GM18507 (cell line): ENCODE measurements at places on chromosomes 11 and 22.

DNA sequence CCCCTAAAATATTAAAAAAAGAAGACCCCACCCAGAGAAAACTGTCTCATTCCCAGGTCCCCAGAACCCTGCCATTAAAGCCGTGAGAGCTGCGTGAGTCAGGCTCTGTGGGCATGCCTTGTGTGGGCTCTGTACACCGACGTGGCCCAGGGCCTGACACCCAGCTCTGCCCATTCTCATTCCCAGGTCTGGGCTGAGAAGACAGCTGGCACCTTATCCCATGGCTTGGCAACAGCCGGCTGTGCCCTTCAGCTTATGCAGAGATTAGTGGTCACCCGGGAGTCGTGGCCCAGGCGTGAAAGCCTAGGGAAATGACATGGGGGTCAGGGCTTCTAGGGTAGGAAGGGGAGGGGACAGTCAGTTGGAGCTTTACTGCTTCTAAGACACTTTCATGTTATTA, 31.9 kb downstream of the OTOG start:
- DNase-seq: no peak

GRCh38 chr11:13876423-13876822, 86.1 kb upstream of the SPON1 start:
- no peak for DNase-seq

DNA sequence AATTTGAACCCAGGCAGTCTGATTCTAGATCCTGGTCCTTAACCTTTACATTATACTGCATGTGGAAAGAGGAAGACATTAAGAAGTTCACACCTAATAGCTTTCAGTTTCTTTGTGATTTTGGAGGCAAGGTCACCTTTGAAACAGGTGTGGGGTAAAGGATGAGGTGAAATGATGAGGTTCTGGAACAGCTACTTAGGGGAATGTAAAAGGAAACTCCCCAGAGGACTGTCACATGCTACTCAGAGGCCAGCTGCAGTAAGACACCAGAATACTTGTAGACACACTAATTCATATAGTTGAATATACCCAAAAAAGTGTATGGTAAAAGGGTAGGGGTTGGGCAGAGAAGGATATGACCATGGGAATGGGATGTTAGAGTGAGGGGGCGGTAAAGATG, 5.4 kb downstream of the APIP start:
- DNase-seq: no peak

DNA sequence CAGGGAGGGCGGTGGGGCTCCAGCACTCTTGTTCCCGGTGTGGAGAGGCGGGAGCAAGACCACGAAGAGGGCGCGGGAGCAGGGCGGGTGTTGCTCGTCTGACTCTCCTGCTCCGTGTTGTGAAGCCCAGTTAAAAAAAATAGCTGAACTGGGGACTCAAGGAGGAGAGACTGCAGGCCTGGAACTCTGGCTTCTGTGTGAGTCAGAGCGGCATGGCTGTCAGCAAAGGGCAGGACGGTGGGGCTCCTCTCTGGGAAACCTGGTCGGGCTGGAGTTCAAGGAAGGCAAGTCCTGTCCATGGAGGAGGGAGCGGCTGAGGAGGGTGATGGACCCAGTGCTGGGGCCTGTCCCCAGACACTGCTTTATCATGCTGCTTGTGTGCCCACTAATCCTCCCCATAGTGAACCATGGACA, 152.3 kb downstream of the FEZ1 start:
- DNase-seq: no peak

GRCh38 chr11:60852117-60852981, 3.4 kb downstream of the PTGDR2 start:
- DNase-seq: no peak

GRCh38 chr11:64836448-64837072, 7.9 kb downstream of the CDC42BPG start:
- no peak for DNase-seq

DNA sequence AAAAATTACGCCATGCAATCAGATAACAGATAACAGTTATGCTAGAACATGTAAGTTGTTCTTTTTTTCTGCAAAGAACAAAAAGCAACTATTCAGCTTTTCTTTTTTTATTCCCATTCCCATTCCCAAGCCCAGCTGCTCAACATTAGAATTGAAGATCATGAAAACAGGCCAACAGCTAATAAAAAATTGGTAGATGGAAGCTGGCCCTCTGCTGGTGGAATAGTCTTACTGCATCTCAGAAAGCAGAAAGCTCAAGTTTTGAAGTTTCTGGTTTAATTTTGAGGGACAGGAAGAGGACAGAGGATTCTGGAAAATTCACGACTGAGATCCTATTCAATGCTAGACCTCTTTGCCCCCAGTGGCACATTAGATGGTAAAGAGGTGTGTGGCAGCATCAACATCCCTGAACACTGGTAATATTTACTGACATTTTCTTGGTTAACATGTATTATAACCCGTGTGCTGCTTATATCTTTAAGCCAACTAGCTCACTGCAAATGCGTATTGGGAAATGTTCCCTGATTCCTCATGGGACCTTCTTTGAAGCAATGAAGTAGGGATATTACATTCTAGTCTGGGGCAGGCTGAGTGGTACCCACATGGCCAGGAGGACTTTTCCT, 591.2 kb downstream of the OPCML start:
- DNase-seq: no peak

DNA sequence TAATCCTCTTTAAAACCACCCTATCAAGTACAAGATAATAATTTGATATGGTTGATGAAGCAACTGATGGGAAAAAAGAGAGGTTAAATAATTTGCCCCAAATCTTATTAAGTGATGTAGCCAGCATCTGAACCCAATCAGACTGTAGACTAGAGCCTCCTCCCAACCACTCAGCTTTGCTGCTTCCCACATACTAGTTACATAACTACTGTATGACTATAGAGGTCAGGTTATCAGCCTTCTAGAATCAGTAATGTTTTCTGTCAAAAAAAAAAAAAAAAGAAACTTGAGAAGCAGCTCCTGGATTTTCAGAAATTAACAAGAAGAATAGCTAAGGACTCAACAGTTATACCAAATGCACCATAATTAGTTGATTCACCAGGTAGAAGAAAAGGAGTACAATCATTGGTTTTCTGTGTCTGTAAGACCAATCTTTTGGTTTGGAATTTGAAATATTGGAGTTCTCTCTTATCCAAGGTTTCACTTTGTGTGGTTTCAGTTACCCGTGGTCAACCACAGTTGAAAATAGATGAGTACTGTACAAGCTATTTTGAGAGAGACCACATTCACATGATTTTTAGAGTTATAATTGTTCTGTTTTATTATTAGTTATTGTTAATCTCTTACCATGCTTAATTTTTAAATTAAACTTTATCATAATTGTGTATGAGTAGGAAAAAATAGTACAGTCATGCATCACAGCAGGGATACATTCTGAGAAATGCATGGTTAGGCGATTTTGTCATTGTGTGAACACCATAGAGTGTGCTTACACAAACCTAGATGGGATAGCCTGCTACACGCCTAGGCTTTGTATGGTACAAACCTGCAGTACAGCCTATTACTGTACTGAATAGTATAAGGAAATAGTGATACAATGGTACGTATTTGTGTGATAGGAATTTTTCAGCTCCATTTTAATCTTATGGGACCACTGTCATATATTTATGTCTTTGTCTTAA, 72.2 kb downstream of the PDHX start:
- no peak for DNase-seq

DNA sequence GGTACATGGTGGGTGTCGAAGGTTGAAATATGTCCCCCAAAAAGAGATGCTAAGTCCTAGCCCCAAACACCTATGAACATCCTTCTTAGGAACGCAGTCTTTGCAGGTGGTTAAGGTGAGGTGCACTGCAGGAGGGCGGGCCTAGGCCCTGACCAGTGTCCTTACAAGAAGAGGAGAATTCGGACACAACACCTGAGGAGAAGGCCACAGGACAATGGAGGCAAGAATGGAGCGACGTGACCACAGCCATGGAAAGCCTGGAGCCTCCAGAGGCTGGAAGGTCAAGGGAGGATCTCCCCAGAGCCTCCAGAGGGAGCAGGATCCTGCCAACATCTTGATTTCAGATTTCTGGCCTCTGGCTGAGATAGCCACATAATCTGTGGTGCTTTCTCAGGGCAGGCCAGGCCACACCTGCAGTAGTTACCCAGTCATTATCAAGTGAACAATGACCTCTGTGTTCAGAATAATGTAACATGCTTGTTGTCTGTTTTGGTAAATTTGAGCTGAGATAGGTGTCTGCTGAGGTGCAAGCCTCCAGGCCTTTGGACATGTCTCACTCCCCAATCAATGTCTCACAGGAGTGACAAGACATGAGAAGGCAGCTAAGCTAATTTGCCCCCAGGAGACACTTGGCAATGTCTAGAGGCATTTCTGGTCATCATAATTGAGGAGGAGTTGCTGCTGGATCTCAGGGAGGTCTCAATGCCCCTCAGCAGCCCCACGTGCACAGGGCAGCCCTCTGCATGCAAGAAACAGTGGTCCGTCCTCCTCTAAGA, 498.9 kb downstream of the BRD1 start:
- no peak for DNase-seq

GRCh38 chr11:60029015-60029632, 11.1 kb upstream of the OOSP2 start:
- no peak for DNase-seq

DNA sequence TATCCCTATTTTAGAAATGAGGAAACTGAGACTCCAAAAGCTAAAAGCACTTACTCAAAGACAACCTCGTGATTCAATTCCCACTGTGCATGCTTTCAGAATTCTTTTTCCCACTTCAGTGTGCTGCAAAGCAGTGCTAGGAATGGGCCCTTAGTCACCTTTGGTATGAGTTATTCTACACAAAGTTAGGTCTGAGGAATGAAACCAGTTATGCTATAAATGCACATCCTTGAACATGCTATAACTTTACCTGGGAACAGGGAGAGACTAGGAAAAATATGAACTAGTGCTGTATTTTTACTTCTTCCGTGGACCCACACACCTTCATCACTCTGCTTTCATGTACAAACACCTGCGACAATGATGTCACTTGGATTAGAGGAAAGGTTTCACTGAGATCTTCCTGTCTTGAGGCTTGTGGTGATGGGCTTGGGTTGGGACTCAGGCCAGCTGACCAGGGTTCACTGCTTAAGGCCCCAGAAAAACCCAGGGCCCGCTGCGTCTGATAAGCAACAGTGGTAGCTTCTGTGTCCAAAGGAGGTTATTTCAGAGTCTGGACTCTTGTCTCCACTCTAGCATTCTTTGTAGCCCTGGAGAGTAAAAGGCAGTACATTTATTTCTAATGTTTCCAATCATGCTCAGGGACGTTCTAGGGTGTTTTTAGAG, 81.6 kb downstream of the ZC3H12C start:
- no peak for DNase-seq

GRCh38 chr22:25869771-25870170, 127.8 kb downstream of the MYO18B start:
- no peak for DNase-seq

- DNase-seq: no peak
Observed at GRCh38 chr11:122439866-122440810, 215.4 kb upstream of the UBASH3B start.

DNA sequence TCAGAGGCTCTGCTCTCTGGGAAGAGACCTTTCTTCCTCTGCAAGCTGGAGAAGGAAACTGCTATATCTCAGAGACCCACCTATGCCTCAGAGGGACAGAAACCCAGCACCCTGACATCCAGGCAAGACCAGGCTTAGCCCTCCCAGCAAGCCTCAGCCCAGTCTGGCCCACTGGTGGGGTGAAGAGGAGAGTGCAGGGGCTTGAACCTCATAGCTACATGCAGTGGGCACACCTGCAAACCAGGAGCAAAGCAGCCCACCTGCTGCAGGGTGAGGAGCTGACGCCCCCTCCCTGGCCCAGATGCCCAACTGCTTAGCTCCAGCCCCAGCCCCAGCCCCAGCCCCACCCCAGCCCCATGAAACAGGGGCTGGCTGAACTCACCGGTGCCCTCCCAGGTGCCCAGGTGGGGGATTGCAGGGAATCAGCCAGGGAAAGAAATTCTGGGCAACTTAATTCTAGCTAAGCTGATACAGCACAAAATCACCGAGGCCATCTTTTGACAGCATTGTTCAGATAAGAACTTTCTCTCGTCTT, 246.8 kb downstream of the BUD13 start:
- DNase-seq: no peak

DNA sequence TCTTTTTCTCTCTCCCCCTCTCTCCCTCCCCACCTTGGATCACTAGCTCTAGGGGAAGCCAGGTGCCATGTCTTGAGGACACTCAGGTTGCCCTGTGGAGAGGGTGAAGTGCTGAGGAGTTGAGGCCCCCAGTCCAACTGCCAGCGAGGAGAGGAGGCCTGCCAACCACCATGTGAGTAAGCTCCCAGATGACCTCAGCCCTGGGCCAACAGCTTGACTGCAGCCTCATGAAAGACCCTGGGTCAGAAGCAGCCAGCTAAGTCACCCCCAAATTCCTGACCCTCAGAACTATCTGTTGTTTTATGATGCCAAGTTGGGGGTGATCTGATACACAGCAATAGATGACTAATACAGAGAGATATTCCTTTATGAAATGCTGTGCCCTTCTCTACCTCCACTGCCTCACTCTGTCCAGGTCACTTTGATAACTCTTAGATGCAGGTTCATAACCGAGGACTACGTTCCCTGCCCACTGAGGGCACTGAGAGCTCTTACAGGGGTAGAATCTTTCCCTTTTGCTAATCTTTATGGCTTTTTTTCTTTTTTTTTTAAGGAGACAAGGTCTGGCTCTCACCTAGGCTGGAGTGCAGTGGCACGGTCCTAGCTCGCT, 8.0 kb downstream of the ARFGAP3 start:
- no peak for DNase-seq

DNA sequence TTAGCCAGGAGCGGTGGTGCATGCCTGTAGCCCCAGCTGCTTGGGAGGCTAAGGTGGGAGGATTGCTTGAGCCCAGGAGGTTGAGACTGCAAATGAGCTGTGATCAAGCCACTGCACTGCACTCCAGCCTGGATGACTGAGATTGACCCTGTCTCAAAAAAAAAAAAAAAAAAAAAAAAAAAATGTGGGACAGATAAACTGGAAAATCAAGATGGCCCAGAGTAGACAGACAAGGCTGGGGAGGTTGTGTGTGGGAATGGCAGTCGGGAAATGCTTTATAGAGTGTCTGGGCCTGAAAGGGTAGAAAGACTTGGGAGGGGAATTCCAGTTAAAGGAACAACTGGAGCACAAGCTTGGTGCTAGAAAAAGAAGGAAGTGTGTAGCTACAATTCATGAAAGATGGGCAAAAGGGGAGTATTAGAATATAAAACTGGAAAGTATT, 18.2 kb upstream of the WDR74 start:
- DNase-seq: no peak

- DNase-seq: no peak
Observed at GRCh38 chr11:2797741-2798361, 87.7 kb downstream of the CDKN1C start.

DNA sequence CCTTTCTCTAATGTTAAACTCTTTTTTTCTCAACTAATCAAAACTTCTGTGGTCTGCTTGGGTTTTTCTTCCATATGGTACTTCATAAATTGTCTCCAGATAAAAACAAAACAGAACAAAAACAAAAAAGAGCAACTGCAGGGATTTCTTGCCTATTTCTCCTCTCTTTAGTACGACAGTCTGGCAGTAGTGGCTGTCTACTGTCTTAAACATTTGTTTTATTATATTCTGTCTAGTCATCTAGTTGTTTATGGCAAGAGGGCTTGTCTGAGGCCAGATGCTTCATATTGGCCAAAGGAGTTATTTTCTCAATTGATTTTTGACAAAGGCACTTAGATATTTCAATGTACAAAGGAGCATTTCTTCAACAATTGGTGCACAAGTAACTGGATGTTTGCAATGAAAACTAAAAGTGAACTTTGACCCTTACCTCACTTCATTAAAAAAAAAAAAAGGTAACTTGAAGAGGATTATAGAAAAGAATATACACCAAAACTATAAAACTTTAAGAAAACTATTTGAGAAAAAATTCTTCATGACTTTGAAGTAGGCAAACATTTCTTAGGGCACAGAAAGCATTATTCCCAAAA, 404.2 kb downstream of the LUZP2 start:
- no peak for DNase-seq

- no peak for DNase-seq
Observed at GRCh38 chr11:60251485-60252212, 8.7 kb upstream of the MS4A4E start.
